ENCODE measurements at places on chromosomes 1 and 21.

GRCh38 chr1:158445376-158445775 lies 16.3 kb upstream of the OR10K1 start:
- no peak for DNase-seq

DNA sequence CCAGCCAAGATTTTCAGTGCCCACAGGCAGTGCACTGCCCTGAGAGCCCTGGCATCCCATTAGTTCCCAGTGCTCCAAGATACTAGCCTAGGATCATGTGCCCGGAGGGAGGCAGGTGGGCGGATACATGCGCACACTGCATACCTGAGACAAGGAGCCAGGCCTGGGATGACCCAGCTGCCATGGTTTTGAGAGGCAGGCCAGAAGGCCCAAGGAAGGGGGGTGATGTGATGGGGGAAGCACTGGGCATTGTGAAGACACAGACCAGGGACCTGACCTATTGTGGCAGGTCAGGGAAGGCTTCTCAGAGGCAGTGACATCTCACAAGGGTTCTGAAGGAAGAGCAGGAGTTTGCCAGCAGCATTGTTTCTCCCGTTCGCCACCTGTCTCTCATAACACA lies 3.6 kb downstream of the ZC3H12A start:
- DNase-seq: no peak

- no peak for DNase-seq
These were observed 6.1 kb downstream of the TNFSF18 start for GRCh38 chr1:173044656-173045055.

DNA sequence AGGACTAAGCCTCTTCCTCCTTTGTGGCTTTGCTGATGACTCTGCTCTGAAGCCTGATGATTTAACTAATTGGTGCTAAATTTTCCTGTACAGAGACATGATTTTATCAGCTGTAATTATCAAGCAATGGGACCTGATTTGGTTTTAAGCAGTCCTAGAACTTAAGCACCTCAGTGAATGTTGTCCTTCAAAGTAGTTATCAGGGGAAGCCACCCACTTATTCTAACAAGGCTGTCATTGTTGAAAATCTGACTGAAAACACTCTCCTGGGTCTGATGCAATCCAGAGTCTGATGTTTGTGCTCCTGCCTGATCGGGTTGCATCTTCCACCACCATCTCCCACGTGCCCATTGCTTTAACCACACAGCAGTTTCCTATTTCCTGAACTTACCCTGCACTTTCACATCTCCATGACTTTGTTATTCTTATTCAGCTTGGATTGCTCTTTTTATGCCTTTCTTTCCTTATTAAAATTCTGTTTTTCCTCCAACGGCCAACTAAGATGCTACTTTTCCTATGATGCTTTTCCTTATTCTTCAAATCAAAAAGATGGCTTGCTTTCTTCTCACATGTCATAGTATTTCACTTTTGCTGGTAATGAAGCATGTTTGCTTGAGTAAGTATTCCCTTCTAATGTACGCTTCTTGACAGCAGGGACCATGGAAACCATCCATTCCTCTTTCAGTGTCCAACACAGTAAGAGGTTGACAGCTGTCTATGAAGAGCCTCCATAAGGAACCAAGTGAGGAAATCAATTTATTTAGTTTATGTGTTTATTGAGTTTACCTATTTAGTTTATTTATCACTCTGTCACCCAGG lies 55.0 kb downstream of the S1PR1 start:
- DNase-seq: peak; percentile 53

DNA sequence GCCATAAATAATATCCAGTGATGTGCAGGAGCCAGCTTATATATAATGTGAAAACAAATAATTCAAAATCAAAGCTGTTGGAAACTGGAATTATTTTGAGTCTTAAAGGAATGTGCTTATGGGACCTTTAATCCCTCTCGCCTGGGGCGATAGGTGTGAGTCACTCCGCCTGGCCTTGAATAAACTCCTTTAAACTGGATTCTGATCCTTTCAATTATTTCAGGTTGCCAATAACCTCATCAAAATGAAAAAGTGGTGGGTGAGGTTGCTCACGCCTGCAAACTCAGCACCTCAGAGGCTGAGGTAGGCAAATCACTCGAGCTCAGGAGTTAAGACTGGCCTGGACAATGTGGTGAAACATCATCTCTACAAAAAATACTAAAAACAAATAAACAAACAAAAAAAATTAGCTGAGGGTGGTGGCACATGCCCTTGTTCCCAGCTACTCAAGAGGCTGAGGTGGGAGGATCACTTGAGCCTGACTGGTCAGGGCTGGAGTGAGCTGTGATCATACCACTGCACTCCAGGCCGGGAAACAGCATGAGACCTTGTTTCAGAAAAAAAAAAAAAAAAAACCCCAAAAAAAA lies 11.4 kb upstream of the SLC2A5 start:
- no peak for DNase-seq

- DNase-seq: no peak
These were observed 25.4 kb downstream of the PIK3CD start for GRCh38 chr1:9676815-9677393.
